Activated CD4-positive, alpha-beta T cell treated with anti-CD3 and anti-CD28 coated beads for 1 hour (primary cell): ENCODE measurements at places on chromosomes 7 and 10.

GRCh38 chr7:7867846-7868571 is 100.6 kb upstream of the GLCCI1 start:
- DNase-seq = no peak

DNA sequence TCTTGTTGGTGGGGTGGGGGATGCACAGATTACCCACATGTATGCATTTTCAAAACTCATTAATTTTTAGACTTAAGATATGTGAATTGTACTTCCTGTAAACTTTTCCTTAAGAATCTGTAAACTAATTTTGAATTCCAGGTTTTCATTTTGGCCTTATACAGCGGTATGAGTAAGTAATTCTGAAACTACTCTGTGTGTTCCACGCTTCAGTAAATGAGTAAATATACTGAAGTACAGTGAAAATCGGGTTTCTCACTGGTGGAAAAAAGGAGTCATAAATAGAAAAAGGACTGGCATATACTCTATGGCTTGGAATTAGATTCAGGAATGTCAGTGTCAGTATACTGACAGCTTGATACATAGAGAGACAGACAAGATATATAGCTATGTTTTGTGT is 72.8 kb downstream of the CTTNBP2 start:
- no peak for DNase-seq

GRCh38 chr7:24723178-24723530 is 34.1 kb downstream of the GSDME start:
- DNase-seq = no peak

GRCh38 chr10:88108115-88108610 is 244.7 kb downstream of the PTEN start:
- no peak for DNase-seq

DNA sequence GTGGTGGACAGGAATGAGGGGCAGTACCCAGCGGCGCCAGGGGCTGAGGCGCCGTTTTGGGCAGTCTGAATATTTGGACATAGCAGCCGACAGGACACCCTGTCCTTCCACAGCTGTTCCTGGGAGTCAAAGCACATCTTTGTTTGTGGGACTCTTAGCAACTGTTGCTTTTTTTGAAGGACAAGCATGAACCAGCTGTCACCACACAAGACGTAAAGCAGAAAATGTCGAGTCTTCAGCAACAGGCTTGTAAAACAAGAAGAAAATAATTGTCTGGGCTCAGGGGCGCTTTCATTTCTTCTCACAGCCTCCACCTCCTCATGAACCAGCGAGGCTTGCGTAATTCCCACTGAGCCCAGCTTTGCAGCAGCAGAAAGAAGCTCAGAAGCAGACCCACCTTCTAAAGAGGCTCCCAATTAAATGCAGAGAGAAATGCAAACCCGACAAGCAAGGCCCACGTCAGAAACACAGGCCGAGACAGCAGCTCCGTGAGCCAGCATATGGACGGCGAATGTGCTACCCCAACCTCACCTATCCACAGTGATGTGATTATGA is 68.9 kb upstream of the DNAAF5 start:
- DNase-seq = no peak
